ENCODE measurements at places on chromosomes 3 and 15. TPM values are rescaled to one million over a fixed set of nuclear protein-coding genes. Genes with fewer than 3 reads are reported as not detected.

DNA sequence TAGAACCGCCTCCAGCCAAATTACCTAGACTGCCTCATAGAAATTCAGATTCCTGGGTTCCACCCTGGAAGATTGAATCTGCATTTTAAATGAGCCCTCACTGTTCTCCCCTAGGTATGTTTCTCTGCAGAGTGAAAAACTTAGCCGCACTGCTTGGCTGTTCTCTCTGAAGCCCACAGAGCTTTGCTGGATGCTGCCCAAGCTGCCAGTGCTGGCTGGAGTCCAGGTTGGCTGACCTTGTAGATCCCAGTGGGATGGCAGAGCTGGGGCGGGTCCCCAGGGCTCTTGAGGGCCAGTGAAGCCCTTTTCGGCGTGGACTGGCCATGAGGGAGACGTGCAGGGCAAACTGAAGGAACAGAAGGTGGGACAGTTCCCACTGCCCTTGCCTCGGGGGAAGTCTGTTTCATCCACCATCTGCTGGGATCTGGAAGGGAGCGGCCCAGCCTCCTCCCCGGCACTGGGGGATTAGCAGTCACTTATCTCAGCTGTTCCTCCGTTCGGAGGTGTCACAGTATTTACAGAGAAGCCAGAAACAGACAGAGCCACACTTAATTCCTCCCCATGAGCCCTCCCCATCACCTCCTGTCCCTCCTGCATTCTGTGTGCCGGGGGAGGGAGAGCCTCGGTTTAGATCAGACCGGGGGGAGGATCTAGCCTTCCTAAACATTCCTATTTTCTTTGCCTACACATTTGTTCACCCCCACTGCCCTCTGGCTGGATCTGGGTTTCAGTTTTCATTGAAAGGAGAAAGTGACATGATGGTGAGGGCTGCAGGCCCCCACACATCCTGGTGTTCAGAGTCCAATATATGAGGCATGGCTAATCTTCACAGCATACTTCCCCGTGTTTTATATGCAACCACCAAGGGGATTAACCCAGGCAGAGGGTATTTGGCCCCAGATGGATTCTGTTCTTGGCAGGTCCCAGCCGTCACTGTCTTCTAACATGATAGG lies 4.1 kb upstream of the ACTC1 start:
- DNase-seq = no peak

GRCh38 chr3:191966556-191966955 lies 505.6 kb downstream of the PYDC2 start:
- DNase-seq = no peak

DNA sequence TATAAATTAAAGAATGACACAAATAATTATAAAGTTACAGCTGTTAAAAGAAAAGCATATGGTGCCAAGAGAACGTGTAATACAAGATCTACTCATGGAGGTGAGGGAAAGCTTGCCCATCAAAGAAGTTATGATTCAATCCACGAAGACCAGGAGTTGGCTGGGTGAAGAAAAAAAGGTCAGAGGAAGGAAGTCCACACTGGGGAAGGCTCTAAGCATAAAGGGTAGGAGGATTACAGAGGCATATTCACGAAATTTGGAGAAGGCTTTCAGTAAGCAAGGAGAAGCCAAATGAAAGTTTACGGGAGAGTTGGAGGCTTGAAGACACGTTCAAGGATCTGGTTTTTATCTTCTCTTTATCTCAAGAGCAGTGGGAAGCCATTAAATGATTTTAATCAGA lies 1.8 kb upstream of the TGFBR2 start:
- peak; percentile 68 for DNase-seq

Gene PLD1
- polyA plus RNA-seq = 3.1 TPM

DNA sequence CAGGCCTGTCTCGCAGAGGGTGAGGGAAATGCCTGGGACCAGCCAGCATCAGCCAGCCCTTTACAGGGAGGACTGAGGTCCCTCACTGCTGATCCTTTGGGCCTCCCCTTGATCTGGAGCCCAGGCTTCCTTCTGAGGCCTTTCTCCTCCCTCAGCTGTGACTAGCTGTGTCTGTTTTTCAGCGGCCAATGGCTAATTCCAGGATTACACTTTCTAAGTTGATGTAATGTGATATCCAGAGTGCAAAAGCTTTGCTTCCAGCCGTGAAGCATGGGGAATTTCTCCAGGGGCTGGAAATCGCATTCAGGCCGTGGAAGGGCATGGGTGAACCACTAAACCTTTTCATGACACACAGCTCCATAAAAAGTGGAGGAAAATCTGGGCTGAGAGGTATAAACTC lies 157.6 kb downstream of the SHQ1 start:
- DNase-seq = no peak

- no peak for DNase-seq
These were observed 247.2 kb downstream of the LSAMP start for GRCh38 chr3:116198087-116198486.

DNA sequence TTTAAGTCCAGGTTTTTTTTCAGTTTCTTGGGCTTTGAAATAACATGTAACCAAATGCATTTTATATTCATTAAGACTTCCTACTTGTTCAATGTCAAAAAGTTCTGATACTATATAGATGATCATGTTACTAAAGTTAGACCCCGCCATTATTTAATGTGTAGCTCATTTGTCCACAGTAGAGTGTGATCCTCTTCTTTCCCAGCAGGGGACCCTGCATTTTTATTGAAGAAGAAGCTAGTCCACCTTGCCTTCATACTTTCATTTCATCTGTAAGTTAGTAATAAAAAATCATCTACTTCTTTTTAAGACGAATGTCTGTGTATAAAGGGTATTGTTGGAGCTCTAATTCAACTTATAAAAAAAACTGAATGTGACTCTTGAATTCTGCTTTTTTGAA lies 404.6 kb downstream of the SI start:
- no peak for DNase-seq

GRCh38 chr3:195208183-195208582 lies 62.8 kb downstream of the XXYLT1 start:
- DNase-seq = no peak

- DNase-seq = no peak
These were observed 253.3 kb downstream of the TJP1 start for GRCh38 chr15:29568840-29569532.

Gene GATA2
- polyA plus RNA-seq = 0.07 TPM

- DNase-seq = no peak
These were observed 64.2 kb upstream of the FOXP1 start for GRCh38 chr3:71647751-71648150.

- no peak for DNase-seq
These were observed 18.2 kb upstream of the HRH1 start for GRCh38 chr3:11136116-11136515.

Gene LRTM1
- not detected for polyA plus RNA-seq

DNA sequence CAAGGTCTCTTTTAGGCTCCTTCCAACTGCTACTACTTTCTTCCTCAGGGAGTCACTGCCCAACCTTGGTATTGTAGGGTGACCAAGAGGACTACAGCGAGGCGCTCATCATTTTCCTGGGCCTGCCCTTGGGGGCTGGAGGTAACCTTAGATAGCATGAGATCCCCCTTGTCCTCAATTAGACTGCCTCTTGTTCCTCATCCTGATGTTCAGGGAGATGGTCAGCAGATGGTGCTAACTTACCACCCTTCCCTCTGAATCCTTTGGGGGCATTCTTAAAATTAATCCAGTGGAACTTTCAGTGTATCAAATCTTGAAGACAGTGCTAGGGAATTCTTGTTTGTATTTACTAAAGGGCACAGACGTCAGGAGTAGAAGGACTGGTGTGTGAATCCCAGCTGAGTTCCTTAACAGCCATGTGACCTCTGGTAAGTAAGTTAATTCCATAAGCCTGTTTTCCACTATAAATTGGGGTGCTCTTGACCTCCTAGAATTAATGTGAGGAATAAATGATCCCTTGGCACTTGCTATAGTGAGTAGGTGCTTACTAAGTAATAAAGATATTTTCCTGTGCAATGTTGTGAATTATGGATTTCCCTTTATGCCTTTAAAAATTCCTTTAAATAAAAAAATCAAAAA lies 4.1 kb upstream of the CLPX start:
- no peak for DNase-seq

Gene AQR
- 16.8 TPM for polyA plus RNA-seq

GRCh38 chr3:127754411-127755304 lies 67.7 kb downstream of the MGLL start:
- DNase-seq = peak; percentile 85

Gene DCLK3
- polyA plus RNA-seq = not detected

GRCh38 chr3:72232777-72233176 lies 447.8 kb upstream of the PROK2 start:
- no peak for DNase-seq

GRCh38 chr3:53650424-53650823 lies 156.0 kb downstream of the CACNA1D start:
- no peak for DNase-seq

Gene A4GNT
- polyA plus RNA-seq = not detected

GRCh38 chr3:130866327-130866726 lies 27.6 kb upstream of the ATP2C1 start:
- no peak for DNase-seq

GRCh38 chr15:37793851-37794250 lies 140.6 kb upstream of the TMCO5A start:
- no peak for DNase-seq

Gene MINDY2
- polyA plus RNA-seq = 1.1 TPM

DNA sequence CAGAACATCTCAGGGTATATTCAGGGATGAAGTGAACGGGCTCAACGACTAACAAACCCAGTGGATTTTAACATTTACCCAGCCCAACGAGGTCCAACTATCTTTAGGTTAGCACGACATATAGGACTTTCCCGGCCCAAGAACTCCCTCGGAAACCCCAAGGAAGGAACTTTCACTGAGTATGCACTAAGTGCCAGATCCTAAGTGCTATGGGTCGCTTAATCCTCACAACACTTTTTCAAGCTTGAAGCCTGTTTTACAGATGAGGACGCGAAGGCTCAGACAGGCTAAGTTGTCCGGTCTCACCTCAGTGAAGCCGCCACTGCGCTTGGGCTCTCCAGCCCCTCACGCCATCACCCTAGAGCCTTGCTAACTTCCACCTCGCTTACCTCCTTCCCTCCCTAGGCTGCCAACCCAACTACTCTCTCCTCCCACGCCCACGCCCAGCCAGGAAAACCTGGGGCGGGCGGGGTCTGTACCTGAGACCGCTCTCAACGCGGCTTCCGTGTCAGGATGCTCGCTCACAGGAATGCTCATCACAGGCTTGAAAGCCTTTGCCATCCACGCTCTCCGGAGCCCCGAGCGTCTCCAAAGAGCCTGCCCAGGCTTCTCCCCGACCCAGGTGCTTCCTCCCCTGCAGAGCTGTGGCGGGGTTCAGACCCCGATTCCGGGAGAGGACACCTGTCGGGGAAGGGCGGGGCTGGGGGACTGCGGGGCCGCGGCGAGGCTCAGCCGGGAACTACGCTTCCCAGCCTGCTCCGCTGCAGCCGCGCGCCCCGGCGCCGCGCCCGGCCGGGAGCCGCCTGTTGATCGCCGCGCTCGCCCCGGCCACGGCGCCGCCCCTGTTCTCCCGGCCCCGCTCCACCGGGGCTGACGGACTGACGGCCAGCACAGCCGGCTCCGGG lies at the start of gene TMOD2:
Gene TMOD2 (plus strand): TSS at position 806 of the 905 bp plus-strand sequence. CDS start 14,845 bp downstream, outside the sequence.
- no peak for DNase-seq

GRCh38 chr3:63791974-63792373 lies 27.1 kb upstream of the C3orf49 start:
- DNase-seq = peak; percentile 51

Gene MKRN3
- not detected for polyA plus RNA-seq

Gene ADGRG7
- polyA plus RNA-seq = not detected

DNA sequence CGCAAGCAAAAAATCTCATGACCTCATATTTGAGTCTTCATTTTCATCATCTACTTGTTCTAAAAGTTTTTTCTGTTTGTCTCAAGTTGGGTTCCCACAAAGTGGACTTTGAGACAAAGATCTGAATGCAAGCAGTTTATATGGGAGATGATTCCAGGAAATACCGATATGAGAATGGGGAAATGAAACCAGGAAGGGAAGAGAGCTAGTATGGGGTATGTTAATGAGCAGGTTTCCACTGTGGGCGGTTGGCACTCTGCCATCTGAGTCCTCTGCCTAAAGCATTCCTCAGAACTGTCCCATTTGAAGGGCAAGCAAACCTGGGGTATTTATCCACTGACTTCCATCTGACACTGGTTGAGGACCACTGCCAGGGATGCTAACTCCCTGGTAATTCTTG lies 8.8 kb downstream of the ADPRH start:
- DNase-seq = peak; percentile 90

- no peak for DNase-seq
These were observed 13.4 kb upstream of the GHRL start for GRCh38 chr3:10306156-10306555.
